ENCODE measurements at places on chromosomes 4 and X.

DNA sequence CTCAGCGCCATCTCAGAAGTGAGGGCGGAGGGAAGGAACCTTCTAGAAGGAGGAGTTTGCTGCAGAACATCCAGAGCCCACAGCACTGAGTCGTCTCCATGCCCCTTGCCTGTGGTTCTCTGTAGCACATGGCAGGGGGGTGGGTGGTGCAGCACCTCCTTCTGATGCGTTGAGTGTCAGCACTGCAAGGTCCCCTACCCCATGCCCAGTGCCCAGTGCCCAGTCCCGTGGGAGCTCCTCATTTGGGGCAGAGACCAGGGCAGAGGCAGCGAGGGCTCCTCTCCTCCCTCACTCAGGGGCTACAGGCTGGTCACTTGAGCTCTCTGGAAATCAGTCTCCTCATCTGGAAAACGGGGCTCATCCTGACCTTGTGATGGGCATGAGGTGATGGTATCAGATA, 78.1 kb downstream of the HTRA3 start:
- DNase-seq: no peak

GRCh38 chr4:100986360-100986868, 360.9 kb downstream of the PPP3CA start:
- DNase-seq: no peak

GRCh38 chrX:34877436-34877835, 65.2 kb upstream of the FAM47B start:
- no peak for DNase-seq

GRCh38 chrX:118345045-118345463, 852 bp upstream of the WDR44 start:
- no peak for DNase-seq

DNA sequence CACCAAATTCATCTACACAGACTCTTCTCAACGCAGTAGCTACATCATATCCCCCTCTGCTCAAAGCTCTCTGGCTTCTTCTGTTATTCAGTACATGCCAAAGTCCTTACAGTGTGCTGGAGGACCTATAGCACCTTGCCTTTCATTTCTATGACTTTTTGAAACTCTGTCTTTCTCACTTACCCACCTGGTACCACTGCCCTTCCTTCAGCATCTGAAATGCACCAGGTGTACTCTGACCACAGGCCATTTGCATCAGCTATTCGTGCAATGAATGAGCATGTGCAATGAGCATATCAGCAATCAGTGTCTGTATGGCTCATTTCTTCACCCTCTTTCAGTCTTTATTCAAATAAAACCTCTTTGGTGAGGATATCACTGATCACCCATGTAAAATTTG, 399.9 kb downstream of the RAB28 start:
- DNase-seq: no peak

DNA sequence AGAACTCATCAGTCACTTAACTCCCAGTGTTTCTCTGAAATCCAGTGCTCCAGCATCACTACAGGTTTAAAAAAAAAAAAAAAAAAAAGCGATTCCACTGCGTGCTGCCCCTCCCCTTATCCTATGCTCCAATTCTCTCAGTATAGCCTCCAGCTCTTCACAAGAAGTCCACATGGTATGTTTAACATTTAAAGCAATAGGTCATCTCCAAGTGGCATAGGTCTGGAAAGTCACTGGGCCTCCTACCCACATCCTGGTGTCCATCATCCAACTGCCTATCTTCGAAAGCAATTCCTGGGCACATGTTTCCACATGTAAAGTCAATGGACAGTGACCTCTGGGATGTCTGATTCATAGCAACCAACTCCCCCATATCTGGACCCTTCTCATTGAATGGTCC, 66.5 kb upstream of the MAP3K15 start:
- DNase-seq: no peak

- no peak for DNase-seq
These were observed 62.8 kb downstream of the RWDD4 start for GRCh38 chr4:183596067-183596757.

- DNase-seq: no peak
These were observed 37.7 kb upstream of the SLC16A2 start for GRCh38 chrX:74383611-74384010.

DNA sequence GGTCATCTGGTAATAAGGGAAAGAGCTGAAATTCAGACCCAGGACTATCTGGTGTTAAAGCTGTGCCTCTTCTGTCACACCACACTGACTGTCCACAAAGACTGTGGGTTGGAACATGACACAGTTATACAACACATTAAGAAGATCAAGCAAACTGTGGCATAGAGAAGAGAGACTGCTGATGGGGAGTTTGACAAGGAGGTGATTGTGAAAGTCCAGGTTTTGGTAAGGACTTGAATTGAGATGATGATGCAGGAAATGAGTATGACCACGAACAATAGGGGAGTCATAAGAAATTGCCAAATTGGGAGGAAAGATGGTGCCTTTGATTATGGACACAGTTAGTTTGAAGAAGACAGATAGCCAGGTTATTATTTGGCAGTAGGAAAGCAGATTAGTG, 163.4 kb downstream of the PDGFRA start:
- DNase-seq: no peak

Measured in activated CD4-positive, CD25-positive, alpha-beta regulatory T cell treated with anti-CD3 and anti-CD28 coated beads, Interleukin-2, amount 50 U/mL, for 72 hours (primary cell).